ENCODE measurements at places on chromosomes 12 and 14.

- no peak for DNase-seq
Measured at GRCh38 chr12:107242189-107242588, 148.8 kb upstream of the CRY1 start.

DNA sequence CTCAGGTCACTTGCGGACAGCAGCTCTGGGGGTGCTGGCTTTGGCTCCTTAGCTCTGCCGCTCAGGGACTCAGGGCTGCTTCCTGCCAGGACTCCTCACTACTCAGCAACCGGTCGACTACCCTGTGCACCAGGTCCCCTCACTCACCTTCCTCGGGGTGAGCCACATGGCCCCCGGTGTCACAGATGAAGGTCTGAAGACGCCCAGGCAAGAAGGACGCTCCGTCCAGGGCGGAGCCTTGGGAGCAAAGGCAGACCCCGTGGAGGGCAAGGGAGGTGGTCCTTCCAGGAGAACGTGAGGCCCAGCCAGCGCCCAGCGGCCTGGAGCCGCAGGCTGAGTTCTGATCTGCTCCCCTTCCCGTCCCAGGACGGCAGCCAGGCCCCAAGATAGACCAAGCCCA is 32.0 kb downstream of the SLC6A12 start:
- DNase-seq, result no peak

DNA sequence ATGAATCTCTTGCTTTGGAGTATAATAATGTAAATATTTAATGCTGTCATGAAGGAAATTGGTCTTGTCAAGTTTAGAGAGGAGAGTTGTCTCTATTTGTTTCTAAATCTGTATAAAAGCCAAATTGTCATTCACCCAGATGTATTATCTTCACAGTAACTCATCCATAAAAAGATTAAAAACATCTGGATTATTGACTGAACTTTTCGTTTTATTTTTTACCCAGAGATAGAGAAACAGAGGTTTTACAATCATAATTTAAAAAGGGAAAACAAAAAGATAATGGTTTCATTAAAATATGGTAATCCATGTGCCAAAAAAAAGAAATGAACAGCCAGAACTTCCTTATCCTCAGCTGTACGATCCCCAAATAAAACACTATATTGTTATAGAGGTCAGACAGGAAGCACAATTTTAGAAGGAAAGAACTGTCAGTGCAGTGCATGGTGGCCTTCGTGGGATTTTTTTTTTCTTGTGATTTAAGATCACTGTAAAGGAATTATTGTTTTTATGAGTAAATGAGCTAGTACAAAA is 125.9 kb downstream of the ACSS3 start:
- no peak for DNase-seq

DNA sequence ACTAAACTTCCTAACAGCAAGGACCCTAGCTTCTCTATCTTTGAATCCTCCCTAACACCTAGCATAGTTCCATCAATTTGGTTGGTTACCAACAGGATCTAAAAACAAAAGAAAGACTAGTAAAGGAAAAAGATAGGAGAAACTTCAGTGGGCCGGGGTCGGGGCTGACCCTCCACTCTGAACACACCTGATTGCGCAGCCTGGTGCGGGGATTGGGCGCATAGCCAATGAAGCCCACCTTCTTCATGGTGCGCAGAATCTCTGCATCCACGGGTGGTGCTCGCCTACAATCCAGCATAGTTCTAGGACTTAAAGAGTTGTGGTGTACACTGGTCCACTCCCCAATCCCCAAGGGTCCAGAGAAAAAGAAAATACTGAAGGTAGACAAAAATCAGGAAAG is 7.7 kb downstream of the PAN2 start:
- no peak for DNase-seq

GRCh38 chr14:61280526-61281185 is 482 bp downstream of the TMEM30B start:
- no peak for DNase-seq

DNA sequence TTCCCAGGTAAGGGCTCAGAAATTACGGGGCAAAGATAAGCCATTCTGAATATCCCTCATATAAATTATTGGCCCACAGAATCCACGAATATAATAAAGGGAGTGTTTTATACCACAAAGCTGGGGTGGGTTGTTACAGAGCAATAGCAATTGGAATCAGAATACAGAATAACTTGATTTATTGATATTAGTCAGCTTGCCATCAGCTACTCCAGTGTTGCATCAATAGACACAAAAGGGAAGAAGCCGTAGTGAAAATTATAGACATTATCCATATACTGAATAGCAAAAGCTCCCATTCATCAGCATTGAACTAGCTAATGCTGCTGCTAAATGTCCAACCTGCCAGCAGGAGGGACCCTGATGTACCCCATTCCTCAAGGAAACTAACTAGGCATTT is 18.3 kb downstream of the MDGA2 start:
- no peak for DNase-seq

- DNase-seq, result no peak
Measured at GRCh38 chr12:52264435-52264825, 10.0 kb upstream of the KRT86 start.

DNA sequence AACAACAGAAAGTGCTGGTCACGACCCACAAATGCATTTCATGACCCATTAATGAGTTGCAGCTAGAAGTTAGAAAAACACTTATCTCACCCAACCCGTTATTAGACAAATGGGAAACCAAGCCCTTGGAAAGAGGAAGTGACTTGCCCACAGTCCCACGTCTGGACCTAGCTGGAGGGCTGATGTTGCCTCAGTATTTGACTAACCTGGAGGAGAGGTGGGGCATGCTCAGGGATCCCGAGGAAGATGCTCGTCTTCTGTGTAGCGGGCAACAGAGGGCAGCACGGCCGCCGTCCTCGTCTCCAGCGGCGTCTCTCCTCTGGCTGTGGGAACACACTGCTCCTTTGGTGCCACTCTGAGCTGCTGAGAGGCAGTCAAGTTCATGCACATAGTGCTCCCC is 12.7 kb downstream of the CCND2 start:
- no peak for DNase-seq

- DNase-seq, result no peak
Measured at GRCh38 chr12:243381-243780, 19.3 kb downstream of the SLC6A13 start.

DNA sequence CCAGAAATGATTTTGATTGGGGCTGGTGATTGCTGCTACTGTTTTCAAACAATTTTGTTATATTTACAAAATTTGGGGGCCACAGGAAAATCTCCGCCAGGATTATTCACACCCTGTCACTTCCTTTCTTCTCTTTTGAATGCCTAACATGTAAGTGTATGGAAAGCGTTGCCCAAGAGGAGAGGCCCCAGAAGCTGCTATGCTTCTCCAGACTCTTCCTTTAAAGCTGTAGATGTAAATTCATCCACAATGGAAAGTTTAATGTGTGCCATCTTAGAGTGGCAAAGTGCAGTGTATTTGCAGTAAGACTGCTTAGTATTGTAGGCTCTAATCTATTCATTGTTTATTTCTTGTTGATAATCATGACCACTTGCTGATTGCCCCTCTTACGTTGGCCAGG is 136.7 kb upstream of the LRIG3 start:
- DNase-seq, result no peak

DNA sequence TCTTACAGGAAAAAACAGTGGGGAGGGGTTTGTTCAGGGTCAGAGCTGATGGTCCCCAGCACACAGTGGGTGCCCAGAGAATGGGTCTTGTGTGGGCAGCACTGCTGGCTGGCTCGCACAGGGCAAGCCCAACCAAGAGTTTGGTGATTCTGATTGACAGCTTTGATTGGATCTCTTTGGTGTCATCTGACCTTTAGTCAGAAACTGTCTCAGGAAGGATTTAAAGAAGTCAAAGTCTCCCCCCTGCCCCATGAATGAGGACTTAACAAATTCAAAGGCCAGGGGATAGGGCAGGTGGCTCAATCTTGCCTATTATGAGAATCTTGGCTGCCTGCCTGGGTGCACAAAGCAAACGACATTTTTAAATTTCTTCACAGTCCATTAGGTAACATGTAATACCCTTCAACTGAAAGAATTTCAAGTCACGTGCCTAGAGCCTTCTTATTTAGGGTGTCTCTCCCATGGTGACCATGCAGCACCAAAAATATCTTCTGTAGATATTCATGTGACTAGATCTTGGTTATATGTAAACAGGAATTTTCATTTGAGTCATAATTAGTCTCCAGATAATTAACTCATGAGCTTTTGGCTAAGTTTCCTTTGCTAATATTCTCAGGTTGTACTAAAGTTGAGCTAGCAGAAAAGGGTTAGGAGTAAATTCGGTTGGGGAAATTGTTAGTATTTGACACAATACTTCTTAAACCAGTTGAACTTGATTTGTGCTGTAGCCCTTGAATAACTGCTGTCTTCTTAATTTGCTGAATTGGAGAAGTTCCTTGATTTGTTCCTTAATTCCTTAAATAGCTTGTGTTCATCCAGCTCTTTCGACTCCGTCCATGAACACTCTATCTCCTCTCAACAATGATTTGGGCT is 54.5 kb upstream of the HECTD1 start:
- DNase-seq, result no peak

DNA sequence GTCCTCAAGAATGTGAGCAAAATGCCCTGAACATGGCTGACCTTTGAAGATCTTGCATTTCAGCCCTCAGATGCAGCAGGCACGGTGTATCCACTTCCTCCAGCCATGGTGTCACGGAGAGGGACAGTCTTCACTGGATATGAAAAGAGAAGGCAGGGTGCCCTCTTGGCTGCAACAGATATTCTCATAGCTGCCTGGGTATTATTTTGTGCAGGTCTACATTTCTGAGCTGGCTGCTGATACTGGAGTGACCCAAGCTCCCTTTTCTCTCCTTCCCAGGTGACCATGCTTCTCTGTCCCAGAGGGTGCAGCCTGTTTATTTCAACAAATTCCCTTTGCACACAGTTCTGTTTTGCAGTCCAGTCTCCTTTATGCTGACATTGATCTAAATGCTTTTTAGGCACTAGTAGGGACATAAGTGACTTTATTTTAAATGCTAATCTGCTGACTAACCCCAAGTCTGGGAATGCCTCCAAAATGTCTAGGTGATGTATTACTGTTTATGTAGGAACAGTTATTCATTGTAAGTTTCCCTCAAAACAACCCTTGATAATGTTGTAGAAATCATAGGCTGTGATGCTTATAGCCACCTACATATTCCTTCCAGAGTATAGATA is 17.4 kb upstream of the PYGL start:
- DNase-seq, result no peak

DNA sequence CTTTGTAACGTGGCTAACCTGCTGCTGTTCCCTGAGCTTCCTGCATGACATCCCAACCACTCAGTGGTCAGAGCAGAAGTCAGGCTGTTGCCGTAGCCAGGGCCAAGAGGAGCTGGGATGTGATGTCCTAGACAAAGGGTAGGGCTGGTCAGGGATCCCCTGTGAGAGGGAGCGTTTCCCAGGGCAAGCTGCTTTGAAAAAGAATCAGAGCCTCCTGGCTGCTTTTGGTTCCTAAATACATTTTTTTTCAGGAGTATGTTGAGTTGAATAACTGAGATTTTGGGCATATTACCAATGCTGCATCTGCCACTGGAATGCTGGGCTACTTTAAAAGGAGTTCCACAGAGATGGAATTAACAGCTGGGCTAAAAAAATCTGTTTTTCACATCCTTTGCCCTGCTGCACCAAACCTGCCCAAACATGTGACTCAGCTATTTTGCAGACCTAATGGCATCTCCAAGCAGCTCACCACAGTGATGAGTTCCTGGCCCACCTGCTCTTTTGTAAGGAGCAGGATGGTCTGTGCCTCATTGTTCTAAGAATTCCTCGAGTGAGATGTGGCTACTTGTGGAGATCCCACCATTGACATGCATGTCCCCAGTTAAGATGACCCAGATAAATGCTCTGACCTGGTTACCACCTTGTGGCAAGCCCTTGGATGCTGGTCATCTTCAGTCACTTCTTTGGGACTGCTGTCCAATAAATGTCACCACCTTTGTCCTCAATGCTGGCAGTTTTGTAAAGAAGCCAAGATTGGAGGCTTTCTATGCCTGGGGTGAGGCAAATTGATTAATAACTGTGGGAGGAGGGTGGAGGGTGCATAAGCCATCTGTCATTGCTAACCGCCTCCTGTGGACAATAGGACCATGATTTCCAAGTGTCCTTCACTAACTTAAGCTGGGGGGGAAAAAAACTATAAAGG is 24.1 kb downstream of the ANKRD13A start:
- peak; percentile 48 for DNase-seq

- no peak for DNase-seq
Measured at GRCh38 chr12:91968777-91969171, 176.9 kb downstream of the BTG1 start.

GRCh38 chr14:69763761-69764510 is 3.0 kb upstream of the SRSF5 start:
- DNase-seq, result no peak

GRCh38 chr12:85740186-85740585 is 96.0 kb downstream of the RASSF9 start:
- no peak for DNase-seq

- no peak for DNase-seq
Measured at GRCh38 chr14:37924622-37925021, 283.1 kb upstream of the SSTR1 start.

DNA sequence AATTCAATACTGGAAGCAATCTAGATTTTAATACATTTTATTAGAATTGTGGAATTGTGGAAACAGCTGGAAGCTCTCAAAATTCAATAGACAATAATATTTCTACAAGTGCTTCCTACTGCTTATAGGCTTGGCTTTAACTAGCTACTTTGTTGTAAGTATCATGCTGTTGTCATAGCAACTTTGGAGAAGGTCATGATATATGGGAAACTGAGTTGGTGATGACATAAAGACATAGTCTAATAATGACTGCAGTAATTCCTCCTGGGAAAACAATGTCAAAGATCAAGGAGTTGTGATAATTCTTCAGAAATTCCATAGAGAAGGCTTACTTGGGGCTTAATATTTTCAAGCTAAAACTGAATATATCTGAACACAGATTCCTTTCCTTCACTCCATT is 266.6 kb downstream of the KIF21A start:
- DNase-seq, result no peak

GRCh38 chr12:114316076-114316475 is 89.9 kb downstream of the TBX5 start:
- peak; percentile 61 for DNase-seq

DNA sequence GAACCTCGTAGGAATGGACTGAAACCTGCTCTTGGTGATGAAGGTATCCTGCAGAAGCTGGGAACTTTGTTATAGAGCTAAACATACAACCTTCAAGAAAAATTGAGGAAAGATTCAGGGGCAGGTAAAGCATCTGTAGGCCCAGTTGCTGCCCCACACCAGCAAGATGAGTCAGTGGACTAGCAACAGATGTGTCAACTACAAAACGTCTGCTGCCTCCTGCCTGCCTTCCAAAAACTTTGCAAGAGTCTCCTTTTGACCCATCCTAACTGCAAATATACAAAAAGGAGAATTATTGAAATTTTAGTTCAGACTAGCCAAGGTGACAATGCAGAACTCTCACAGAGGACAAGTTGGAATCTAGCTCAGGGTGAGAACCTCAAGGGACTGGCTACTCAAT is 60.9 kb upstream of the TMTC1 start:
- no peak for DNase-seq

- DNase-seq, result no peak
Measured at GRCh38 chr12:32398181-32398580, 1.2 kb upstream of the FGD4 start.

GRCh38 chr12:20711846-20712245 is 16.7 kb downstream of the SLCO1C1 start:
- DNase-seq, result no peak

All from MG63 (cell line).